B cell (primary cell): ENCODE measurements at places on chromosomes 1 and 21. TPM values are rescaled to one million over a fixed set of nuclear protein-coding genes. Genes with fewer than 3 reads are reported as not detected.

DNA sequence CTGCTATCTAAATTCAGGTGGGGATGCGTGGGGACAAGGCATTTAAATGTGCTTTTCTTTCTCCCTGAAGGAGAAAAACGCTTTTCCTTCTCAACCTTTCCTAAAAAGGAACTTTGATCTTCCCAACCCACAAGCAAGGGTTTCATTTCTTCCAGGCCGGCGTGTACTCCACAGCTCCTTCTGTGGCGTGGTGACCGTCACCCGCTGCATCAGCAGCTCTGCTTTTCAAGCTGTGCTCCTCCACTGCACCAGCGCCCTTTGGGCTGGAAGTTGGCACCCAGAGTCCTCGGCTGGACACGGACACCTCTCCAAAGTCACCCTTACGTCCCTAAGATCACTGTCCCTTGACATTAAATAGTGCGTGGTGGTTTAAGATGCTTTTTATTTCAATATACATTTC lies 54.3 kb downstream of the PEX14 start:
- H3K36me3 ChIP-seq: peaks cover 2% of the 10 kb centered on the region
- no peak overlapping the region for H3K27ac ChIP-seq
- no peak for DNase-seq
- H3K4me3 ChIP-seq: no peak overlapping the region

DNA sequence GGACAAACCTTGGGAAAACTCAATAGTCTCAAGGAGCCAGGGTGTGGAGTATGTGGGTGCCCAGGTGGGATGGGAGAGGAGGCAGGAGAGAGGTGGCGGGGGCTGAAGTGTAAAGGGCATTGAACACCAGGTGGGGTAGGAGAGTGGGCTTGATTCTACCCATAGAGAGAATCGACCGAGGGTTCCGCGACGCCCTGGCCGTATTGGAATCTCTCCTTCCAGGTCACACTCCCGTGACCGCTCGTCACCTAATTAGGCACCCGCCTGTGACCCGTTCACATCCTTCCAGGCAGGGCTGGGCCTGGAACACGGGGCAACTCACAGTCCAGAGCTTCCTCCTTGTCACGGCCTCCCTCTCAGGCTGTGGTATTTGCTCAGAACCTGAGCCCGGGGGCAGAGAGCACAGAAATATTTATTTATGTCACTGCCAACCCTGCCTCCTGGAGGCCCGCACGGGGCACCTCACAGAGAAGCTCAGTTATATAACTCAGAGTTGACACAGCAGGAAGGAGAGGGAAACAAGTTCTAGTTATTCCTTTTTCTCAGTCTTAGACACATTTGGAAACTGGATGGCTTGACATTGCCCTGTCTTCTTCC lies 12.0 kb downstream of the NCMAP start:
- no peak overlapping the region for H3K27ac ChIP-seq
- peaks cover 7% of the 10 kb centered on the region for H3K4me1 ChIP-seq
- DNase-seq: peak; percentile 24
- no peaks in the 10 kb centered on the region for H3K27me3 ChIP-seq
- H3K36me3 ChIP-seq: no peaks in the 10 kb centered on the region

DNA sequence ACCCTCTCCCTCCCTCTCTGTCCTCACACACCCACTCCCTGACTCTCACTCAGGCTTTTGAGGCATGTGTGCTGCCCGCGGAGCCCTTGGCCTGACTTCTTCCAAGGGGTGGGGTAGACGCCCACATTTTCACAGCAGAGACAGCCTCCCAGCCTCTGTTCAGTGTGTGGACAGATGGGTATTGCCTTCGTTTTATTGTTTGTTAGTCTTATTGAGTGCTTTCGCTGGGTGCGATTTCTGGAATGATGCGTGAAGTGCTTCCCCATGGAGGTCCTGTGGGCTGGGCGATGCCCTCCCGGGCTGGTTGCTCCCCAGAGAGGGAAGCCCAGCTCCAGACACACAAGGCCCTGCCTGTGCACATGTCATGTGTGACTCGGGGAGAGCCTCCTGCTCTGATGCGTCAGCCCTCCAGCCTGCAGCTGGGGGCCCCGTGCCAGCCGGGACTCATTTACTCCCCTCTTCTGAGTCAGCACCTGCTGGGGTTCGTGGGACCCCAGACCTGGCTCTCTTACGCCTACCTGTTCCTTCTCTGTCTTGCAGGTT lies 14.7 kb downstream of the PDXK start:
- H3K36me3 ChIP-seq: no peaks in the 10 kb centered on the region
- H3K4me3 ChIP-seq: no peak overlapping the region
- DNase-seq: no peak

- no peak overlapping the region for H3K27ac ChIP-seq
- peaks cover 17% of the 10 kb centered on the region for H3K4me1 ChIP-seq
- H3K27me3 ChIP-seq: no peaks in the 10 kb centered on the region
- no peaks in the 10 kb centered on the region for H3K36me3 ChIP-seq
- H3K4me3 ChIP-seq: no peak overlapping the region
- DNase-seq: no peak
Observed at GRCh38 chr1:6239950-6240768, 3.8 kb upstream of the HES3 start.

DNA sequence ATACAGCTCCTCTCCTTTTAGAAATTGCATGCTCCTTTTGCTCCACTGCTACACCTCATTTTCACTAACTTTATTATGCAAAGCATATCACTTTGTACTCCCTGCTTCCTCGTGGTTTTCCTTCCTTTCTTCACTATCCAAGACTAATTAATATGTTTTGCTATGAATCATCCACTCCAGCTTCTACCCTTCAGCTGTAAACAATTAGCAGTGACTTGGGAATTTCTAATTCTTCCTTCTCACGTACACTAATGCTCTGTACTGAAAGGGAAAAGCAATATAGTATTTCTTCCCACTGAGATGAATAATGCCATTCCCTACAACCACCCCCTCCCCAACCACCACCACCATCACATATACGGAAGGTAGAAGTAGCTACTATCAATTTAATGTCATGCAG lies 1917.0 kb downstream of the MRPL39 start:
- no peak overlapping the region for H3K27ac ChIP-seq
- DNase-seq: no peak
- no peaks in the 10 kb centered on the region for H3K27me3 ChIP-seq
- H3K36me3 ChIP-seq: no peaks in the 10 kb centered on the region
- H3K4me3 ChIP-seq: no peak overlapping the region
- H3K4me1 ChIP-seq: peaks cover under 1% of the 10 kb centered on the region

GRCh38 chr1:54360165-54361005 lies 45.8 kb downstream of the SSBP3 start:
- no peaks in the 10 kb centered on the region for H3K36me3 ChIP-seq
- peaks cover 12% of the 10 kb centered on the region for H3K4me1 ChIP-seq
- no peak overlapping the region for H3K4me3 ChIP-seq
- no peak for DNase-seq
- H3K27ac ChIP-seq: no peak overlapping the region
- no peaks in the 10 kb centered on the region for H3K27me3 ChIP-seq

DNA sequence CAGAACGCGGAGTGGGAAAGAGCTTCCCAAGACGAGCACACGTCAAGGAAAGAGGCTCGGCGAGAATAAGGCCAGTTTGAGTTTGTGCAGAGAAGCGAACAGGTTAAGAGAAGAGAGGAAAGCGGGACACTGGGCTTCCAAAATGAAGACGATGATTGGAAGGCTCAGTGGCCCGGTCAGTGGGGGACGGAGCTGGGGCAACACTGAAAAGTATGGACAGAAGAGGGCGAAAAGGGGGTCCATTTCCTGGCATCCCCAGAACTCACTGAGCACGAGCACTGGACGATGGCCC lies 258 bp downstream of the CCT3 start:
- peak overlapping the region; percentile 96 for H3K4me3 ChIP-seq
- peaks cover 19% of the 10 kb centered on the region for H3K4me1 ChIP-seq
- no peaks in the 10 kb centered on the region for H3K27me3 ChIP-seq
- peak overlapping the region; percentile 40 for H3K27ac ChIP-seq

DNA sequence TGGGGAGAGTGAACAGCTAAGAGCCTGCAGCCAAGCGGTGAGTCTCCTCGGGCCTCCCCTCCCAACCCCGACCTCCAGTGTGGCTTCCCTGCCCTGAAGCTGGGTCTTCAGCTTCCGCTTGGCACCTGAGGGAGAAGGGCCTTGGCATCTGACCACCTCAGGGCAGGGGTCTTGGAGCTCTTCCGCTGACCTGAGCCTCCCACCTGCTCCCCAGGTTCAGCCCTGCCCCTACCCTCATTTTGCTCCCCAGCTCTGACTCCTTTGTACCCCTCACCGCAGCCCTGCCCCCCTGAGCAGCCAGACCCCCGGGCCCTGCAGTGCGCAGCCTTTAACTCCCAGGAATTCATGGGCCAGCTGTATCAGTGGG lies 4.9 kb downstream of the ADAMTSL4 start:
- no peak overlapping the region for H3K4me3 ChIP-seq
- no peak overlapping the region for H3K27ac ChIP-seq
- peaks cover 14% of the 10 kb centered on the region for H3K4me1 ChIP-seq
- no peaks in the 10 kb centered on the region for H3K36me3 ChIP-seq

- no peaks in the 10 kb centered on the region for H3K27me3 ChIP-seq
- no peak overlapping the region for H3K4me3 ChIP-seq
- H3K27ac ChIP-seq: no peak overlapping the region
Observed at GRCh38 chr21:42840411-42841155, 38.8 kb downstream of the WDR4 start.

DNA sequence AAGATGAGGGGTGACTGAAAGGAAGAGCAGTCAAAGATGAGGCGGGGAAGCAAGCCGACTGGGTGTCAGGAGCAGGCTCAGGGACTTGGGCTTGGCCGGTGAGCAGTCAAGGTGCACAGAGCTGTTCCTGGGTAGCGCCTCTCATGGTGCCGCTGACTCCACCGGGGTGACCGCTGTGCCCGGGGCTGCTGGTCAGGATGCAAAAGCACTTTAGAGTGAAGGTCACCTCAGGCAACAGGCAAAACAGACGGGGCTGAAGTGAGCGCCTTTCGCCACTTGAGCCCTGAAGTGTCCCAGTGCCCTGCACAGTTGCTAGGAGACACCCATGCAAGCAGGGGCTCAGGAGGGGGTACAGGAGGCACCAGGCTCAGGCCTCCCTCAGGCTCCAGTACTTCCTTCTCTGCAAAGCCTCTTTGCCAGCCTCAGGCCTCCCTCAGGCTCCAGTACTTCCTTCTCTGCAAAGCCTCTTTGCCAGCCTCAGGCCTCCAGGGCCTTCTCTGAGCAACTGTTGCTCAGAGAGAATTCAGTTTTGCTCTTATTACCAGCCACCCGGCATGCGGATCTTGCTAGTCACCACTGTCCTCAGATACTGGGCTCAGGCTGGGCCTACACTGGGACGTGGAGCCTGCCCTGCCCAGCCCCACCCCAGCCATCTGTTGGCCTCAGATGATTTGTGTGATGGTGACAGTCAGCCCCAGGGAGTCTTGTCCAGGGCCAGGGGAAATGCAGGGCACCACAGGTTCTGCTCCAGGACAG lies 99.7 kb upstream of the IRF2BP2 start:
- H3K4me1 ChIP-seq: no peaks in the 10 kb centered on the region
- no peaks in the 10 kb centered on the region for H3K36me3 ChIP-seq
- no peak for DNase-seq
- no peak overlapping the region for H3K4me3 ChIP-seq
- no peak overlapping the region for H3K27ac ChIP-seq
- no peaks in the 10 kb centered on the region for H3K27me3 ChIP-seq

Gene CFAP45
- polyA plus RNA-seq: 1.3 and 5.2 TPM in 2 replicates

Gene FCRL1
- polyA plus RNA-seq: 860 and 953 TPM in 2 replicates

Gene OLIG2
- not detected in 2 replicates for polyA plus RNA-seq

Gene KANK4
- not detected in 2 replicates for polyA plus RNA-seq
